ENCODE measurements at places on chromosomes 2 and 18.

DNA sequence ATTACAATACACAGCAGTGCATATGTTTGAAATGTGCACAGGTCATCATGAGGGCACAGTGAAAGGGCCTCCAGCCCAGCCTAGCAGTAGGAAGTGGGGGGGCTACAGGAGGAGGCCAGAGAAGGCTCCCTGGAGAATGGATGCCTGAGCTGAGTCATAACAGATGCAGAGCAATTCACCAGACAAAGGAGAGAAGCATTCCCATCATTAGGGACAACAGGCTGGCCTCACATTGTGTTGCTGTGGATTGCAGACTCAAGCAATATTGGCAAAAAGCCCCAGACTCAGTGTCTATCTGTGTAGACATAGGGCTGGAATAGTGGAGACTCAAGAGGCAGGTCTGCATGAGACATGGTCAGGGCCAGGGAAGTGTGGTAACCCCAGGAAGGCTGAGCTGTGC lies 329.9 kb downstream of the DLGAP1 start:
- no peak for DNase-seq

- DNase-seq: no peak
Measured at GRCh38 chr2:150075831-150076230, 411.6 kb downstream of the RND3 start.

DNA sequence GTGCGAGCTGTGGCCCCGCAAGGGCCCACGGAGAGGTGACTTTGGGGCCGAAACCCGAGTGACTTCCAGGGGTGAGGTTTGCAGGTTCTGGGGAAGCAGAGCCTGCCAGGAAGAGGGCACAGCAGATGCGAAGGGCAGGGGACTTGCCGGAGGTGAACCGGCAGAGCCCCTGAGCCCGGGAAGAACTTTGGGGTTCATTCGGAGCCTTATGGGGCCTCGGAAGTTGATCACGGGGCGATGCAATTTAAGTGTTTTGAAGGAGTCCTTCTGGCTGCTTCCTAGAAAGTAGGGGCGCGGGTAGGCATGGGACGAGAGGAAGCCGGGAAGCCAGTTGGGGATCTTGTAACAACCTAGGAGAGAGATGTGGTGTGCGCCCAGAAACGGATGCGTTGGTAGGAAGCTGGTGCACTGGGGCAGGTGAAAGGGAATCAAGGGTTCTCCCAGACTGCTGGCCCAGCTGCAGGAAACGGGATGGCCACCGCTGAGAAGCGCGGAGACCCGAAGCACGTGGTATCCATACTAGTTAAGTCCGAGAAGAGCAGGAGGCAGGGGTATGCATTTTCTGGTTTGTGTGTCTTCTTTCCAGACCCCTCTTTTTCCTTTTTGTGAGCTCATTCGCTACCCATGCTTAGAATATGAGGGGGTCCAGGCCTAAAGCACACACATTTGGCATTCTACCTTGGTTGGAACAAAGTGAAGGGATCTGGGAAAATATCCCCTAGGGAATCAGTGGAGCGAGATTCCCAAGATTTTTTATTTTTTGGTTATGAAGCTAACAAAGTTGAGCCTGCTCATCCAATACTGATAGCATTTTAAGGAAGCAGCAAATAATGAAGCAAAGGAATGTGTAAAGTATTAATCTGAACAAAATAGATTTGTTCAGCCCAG lies 758 bp downstream of the SCLY start:
- peak; percentile 25 for DNase-seq

DNA sequence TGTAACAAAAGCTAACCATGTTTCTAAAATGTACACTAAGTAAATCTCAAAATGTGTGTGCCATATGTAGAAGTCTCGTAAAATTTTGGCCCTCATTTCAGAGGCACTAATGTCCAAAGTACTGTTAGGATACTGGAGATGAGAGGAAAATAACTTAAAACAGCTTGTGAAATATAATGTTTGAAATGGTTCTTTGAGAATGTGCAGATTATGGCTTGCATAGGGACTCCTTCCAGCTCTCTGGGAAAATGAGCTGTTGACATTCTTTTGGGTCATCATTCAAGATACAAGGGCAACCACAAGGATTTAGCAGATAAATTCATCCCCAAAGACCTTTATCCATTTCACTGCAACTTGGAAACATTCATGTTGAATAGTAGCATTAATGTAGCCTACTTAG lies 38.1 kb upstream of the OTX1 start:
- no peak for DNase-seq

GRCh38 chr2:173027181-173028128 lies 48.2 kb upstream of the MAP3K20 start:
- DNase-seq: peak; percentile 91

DNA sequence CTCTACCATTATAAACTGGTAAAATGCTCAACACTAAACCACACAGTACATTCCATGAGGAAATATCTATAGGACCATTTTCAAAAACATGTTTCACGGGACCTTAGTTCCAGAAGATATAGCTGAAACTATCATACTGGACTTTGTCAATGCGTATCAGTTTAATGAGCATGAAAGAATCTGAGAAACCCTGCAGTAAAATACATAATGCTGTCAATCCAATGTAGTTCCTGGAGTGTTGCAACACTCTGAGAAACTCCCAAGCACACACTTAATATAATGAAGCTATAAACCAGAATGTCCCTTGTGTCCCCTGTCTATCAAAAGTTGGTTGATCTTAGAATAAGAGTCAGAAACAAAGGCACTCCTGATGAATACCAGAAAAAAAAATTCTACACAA lies 16.2 kb downstream of the IWS1 start:
- DNase-seq: no peak

- DNase-seq: no peak
Measured at GRCh38 chr2:108979461-108979860, 9.6 kb downstream of the EDAR start.

GRCh38 chr2:240878341-240878936 lies 9.8 kb downstream of the AGXT start:
- DNase-seq: no peak

DNA sequence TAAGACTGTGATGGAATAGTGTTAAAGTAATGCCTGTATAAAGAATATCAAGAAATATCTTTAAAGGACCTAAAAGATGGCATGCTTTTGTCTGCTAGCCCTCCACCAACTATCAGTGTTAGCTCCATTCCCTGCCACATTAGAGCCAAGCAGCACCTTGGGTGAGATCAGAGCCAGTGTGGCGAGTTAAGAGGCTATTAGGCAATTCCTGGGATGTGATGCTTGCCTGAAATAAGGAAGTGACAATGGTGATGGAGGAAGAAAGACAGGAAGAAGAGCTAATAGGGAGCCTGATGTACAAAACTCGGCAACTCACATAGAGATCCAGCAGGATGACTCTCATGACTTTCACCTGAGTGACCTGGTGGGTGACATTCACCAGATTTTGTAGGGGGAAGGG lies 143.5 kb downstream of the ZEB2 start:
- DNase-seq: no peak

- DNase-seq: no peak
Measured at GRCh38 chr18:6947338-6948030, 170.1 kb downstream of the LAMA1 start.

DNA sequence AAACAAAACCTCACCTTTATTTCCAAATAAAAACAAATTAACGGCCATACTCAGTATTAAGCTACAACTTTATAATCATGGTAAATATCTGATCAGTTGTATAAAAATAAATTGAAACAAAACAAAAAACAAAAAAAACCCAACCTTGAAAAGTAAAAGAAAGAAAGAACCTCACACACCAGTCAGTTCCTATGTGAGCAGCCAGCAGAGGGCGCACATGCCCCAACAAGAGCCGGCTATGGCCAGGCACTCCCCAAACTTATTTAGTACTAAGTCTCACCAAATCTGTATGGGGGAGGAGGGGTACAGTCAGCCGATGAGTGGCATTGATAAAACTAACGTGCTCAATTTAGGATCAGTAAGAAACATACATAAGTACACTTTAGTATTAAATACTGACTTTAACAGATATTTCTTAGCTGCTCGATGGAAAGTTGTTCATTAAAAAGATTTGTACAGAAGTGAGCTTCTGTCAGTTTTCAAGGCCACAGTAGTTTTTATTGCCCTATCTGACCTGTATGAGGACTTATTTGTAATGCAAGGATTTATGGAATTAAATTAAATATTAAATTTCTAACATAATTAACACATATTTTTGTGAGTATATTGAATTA lies 172.6 kb downstream of the TCF4 start:
- DNase-seq: peak; percentile 86

- DNase-seq: no peak
Measured at GRCh38 chr2:135311268-135311667, 219.8 kb downstream of the ZRANB3 start.

DNA sequence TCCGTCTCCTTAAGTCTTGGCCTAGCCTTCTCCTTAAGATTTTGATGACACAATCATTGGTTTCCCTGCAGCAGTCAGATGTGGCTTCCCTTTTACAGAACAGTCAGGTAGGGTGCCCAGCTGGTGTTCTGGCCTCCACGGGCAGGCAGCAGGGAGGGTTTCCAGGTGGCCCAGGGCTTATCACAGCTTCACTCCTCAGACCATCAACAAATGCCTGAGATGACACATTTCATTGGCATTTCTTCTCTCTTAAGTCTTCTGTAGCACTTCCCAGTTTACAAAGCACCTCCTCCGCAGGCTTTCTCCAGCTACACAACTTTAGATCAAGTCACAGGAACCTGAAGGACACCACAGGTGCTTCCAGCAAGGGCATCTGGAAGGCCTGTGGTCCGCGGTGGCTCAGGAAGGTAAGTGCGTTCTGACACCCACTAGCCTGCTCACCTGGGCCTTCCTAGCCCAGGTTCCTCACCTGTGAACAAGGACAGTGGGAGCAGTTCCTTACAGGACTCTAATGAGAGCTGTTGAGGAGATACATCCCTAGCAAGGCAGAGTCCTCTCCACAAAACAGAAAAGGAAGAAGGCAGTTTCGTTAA lies 37.6 kb downstream of the PTPN18 start:
- DNase-seq: no peak

DNA sequence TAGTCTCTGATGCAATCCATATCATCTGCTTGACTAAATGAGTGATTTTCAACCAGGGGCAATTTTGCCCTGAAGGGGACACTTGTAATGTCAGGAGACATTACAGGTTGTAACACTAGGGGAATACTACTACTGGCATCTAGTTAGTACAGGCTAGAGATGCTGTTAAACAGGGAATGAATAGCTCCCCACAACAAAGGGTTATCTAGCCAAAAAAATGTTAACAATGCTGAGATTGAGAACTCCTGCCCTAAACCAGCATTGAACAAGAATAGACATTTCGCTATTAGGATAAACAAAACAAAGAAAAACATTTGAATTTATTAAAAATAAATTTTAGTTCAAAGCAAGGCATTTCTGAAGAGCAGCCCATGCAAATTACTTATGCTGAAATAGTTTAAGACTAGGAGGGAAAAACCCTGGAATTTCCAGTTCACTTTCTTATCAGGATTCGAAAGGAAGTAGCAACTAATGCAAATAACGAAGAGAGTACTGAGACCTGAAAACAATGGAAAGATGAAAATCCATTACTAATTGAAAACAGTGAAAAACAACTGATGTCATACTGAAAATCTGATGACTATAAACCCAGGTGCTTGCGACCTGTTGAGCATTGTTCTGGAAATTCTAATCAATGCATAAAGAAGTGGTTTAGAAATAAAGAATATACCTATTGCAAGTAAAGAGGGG lies 53.1 kb downstream of the CAB39 start:
- no peak for DNase-seq

GRCh38 chr2:48457227-48457626 lies 72.7 kb upstream of the STON1 start:
- DNase-seq: no peak

DNA sequence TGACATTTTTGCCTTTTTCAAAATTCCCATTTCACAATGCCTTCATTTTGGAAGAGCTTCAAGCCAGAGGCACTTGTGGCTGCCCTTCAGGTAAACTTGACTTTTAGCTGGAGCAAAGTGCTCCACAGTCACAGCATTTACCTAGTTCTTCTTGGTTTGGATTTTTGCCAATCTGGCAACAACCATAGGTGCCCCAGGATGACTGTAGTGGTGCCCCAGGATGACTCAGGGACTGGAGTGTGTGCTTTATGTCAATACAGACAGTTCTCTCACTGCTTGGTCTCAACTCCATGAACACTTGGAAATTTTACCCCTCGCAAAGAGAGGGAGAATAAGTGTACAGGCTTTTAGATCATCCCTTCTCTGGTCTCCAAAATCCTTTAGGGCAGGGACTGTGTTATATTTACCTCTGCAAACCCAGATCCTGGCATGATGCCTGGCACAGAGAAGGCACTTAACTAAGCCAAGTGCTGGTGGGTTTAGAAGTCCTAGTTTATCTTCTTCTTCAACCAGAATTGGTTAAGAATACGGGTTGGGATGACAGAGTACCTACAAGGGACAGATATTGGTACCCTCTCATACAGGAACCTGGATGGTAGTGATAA lies 15.3 kb upstream of the PTPN4 start:
- DNase-seq: no peak

GRCh38 chr18:11994336-11994702 lies 13.0 kb downstream of the IMPA2 start:
- DNase-seq: no peak

GRCh38 chr18:67463829-67464228 lies 52.7 kb downstream of the DSEL start:
- DNase-seq: no peak

- no peak for DNase-seq
Measured at GRCh38 chr18:55249550-55249949, 290.3 kb upstream of the CCDC68 start.

DNA sequence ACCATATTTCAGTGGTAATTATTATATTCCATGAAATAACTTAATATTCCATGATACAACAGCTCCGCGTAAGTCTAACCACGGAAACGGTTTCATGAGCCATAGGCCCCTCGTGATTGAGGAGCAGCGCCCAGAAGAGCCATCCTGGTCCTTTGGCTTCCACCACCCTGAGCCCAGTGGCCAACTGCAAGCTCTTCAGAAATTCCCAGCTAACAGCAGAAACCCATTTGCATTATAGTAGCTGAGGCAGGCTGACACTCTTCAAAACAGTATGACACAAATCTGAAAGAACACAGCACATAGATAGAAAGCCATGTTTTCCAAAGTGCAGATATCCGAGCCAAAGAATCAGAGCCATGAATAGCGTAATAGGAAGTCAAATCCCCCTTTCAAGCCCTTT lies 120.9 kb upstream of the NFATC1 start:
- DNase-seq: no peak

DNA sequence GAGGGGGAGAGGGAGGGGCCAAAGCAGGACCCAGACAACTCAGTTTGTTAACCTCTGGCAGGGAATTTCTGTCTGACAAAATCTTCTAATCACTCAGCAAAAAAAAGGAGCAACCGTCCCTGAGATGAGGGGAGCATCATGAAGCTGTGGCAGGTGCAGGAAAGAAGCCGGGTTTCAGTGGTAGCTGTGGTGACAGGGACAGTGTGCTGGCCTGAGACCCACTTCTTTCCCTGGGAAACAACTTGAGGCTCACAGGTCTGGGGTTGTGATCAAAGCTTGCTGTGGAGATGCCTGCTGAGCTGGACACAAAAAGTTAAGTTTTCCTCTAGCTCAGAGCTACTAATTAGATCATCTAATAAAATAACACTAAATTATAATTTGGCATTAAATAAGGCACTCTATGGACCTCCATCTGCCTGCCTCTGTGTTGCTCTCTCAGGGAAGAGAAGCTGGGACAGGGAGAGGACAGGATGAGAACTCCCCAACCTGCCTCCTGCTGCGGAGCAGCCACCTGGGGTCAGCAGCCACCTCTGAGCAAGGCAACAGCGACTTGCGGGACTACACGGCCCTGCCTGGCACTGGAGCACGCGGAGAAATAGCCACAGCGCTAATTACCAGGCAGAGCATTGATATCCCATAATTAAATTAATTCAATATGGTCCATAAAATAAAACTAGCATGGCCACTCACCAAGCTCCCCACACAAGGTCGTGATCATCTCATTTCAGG lies 104.6 kb upstream of the TEX51 start:
- DNase-seq: no peak

All from hematopoietic multipotent progenitor cell (in vitro differentiated cells).